Activated T-cell treated with anti-CD3 and anti-CD28 coated beads, Interleukin-2, amount 50 U/mL, for 72 hours (primary cell): ENCODE measurements at places on chromosomes 5 and 9. TPM values are rescaled to one million over a fixed set of nuclear protein-coding genes. Genes with fewer than 3 reads are reported as not detected.

DNA sequence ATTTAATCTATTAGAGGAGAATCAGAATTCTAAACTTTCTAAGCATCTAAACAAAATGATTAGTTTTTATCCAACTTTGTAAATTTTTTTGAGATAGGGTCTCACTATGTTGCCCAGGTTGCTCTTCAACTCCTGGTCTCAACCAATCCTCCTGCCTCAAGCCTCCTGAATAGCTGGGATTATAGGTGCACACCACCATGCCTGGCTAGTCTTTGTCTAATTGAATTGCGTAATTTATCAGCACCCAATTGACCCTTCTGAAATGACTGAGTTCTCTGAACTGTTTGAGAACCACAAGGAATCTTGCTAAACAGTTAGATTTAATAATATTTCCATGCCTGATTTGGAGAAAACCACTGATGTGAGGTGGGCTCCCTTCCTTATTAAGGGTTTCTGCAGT is 75.7 kb downstream of the PJA2 start:
- DNase-seq: no peak

DNA sequence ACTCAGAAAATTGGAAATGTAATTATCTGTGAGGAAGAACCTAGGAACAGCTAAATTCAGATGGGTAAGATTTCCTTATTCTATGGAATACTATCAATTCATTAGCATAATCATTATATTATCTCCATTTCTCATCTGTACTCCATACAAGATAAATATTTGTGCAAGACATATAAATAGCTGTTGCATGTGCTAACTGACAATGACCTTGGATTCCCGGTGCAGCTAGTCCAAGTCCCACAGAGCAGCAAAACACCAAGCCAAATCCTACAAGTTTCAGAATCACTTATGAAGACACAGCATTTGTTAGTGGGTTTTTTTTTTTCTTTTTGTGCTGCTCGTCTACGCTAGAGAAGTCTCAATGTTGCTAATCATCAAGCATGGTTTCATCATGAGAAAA is 64.8 kb downstream of the NUDT12 start:
- DNase-seq: no peak

Gene MLLT3
- total RNA-seq: 47.5 TPM

DNA sequence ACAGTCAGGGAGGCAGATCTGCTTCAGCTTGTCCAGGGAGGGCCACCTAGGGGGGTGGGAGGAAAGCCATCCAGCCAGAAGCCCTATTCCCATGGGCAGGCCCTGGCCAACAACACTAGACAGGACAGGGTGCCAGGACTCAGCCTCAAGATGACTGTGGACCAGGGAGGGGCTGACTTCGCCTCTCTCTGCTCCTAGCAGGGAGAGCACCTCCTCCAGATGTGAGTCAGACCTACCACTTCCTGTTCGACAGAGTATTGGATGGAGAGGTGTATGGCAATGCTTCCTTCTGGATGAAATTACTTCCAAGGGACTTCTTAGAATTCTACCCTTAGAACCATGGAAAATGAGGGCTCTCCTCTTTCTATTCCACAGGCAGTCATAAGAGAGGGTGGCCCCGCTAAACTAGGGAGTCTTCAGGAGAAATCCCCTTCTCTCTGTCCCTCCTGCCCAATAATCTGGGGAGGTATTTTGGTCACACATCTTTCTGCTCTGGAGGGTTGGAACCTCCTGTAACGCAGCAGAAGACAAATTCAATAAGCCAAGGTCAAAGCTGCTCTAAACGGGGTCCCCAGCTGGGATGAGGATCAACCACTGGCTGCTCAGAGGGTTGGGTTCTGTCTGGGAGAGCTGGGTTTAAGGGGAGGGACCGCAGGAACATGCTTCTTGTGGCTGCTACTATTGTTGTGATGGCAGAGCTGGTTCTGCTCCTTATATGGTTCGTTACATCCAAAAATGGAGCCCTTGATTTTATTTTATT is 23.2 kb upstream of the RCL1 start:
- peak; percentile 25 for DNase-seq

DNA sequence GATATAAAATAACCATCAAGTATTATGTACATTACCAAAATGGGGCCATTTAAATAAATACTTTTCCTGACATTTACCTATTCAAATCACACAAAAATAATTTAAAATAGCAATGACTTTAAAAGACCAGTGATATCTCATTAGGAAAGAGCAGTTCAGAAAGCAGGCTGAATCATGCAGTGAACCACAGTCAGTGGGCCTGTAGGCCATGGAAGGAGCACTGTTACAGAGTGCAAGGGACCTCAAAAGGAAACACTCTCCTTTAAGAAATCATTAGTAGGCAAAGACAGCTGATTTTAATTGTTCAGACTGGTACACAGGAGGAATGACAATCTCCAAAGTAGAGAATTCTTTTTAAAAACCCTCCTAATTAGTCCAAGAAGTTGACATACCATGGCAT is 283.5 kb upstream of the EFNA5 start:
- no peak for DNase-seq

- no peak for DNase-seq
Observed at GRCh38 chr5:75017971-75018370, 34.4 kb downstream of the GCNT4 start.

DNA sequence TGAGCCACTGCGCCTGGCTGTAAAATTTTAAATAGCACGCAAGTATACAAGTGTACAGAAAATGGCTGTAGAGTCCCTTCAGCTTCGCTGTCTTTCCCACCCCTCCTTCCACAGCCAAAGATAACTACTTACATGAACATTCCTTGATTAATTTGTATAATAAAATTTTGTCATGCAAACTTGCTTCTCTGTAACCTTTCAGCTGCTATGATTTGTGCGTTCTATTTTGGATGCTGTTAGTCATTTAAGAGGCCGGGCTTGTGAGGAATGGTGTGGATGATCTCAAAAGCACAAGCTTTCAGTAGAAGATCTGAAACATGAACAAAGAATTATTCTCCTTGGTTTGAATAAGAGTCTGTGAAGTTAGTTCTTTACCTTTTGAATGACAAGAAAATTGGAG is 115.0 kb upstream of the TLE1 start:
- no peak for DNase-seq

Gene ARL14EPL
- not detected for total RNA-seq

GRCh38 chr5:173385832-173386360 is 57.7 kb upstream of the STC2 start:
- DNase-seq: no peak

GRCh38 chr5:69454460-69455249 is 37.9 kb upstream of the OCLN start:
- DNase-seq: no peak

DNA sequence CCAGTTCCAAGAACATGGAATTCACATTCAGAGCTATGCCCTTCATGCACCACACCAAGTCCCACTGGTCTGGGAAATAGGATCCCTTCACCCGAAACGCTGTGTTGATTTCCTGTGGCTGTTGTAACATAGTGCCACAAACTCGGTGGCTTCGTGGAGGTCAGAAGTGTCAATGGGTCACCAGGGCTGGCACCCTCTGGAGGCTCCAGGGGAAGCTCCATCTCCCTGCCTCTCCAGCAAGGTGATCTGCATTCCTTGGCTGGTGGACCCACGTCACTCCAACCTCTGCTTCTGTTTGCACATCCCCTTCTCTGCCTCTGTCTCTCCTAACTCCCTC is 28.9 kb upstream of the ALDH1B1 start:
- DNase-seq: no peak

Gene LVRN
- 0.07 TPM for total RNA-seq

- no peak for DNase-seq
Observed at GRCh38 chr5:178336889-178337288, 104.3 kb upstream of the PHYKPL start.

DNA sequence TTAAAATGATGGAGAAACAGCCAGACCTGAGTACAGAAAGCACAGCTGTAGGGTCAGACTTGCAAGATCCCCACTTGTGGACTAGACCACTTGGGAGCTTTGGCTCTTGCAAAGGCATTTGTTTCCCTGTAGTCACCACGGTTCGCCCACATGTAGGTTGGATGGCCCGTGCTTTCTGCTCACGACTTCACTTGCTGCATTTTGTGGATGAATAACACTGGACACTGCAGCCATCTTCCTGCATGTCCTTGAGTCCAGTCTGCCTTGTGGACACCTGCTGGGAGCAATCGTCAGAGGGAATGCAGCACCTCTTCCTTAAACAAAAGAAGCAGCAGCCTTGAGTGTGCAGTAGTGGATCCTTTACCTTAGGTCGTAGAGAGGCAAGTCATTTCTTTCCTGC is 372.9 kb upstream of the IRX2 start:
- DNase-seq: no peak

Gene CHD1
- total RNA-seq: 66.4 TPM

Gene ADAMTS16
- total RNA-seq: not detected
